Kidney (tissue), 22 donors: ENCODE measurements at places on chromosomes 1 and 21. TPM values are rescaled to one million over a fixed set of nuclear protein-coding genes. Genes with fewer than 3 reads are reported as not detected.

SPRR2D gene
- not detected for total RNA-seq

FMO5 gene
- total RNA-seq = 9.5 TPM

AMY1A gene
- total RNA-seq = not detected

TENT5C gene
- total RNA-seq = 22.2 TPM

ZNF648 gene
- total RNA-seq = not detected

SYT6 gene
- 0.06 TPM for total RNA-seq

RXFP4 gene
- not detected for total RNA-seq

TSTD1 gene
- total RNA-seq = 74.5 TPM

FCER1G gene
- total RNA-seq = 43.4 TPM

VPS72 gene
- total RNA-seq = 52.6 TPM

FNDC10 gene
- 2.6 TPM for total RNA-seq

IL12RB2 gene
- total RNA-seq = 1.5 TPM

- DNase-seq = peak; percentile 77
Measured at GRCh38 chr1:109649491-109649914, 6.4 kb upstream of the GSTM4 start.

- DNase-seq = no peak
Measured at GRCh38 chr21:45634511-45635183, 8.9 kb upstream of the PCBP3 start.

GRCh38 chr1:70546726-70547125 lies 135.7 kb downstream of the CTH start:
- DNase-seq = no peak

DNA sequence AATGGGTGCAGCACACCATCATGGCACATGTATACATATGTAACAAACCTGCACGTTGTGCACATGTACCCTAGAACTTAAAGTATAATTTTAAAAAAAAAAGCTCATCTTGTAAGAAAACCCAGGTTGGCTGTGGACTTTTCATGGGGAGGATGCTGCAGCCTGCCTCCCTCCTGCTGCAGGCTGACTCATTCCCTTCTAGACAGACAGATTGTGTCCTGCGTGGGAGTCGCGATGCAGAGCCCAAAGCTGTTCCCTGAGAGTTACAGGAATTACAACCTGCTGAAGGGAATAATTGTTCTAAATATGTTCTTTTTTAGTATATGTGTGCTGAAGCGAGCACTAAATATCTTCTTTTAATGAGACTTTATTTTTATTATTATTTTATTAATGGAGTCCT lies 93.2 kb downstream of the TBX19 start:
- DNase-seq = no peak

DNA sequence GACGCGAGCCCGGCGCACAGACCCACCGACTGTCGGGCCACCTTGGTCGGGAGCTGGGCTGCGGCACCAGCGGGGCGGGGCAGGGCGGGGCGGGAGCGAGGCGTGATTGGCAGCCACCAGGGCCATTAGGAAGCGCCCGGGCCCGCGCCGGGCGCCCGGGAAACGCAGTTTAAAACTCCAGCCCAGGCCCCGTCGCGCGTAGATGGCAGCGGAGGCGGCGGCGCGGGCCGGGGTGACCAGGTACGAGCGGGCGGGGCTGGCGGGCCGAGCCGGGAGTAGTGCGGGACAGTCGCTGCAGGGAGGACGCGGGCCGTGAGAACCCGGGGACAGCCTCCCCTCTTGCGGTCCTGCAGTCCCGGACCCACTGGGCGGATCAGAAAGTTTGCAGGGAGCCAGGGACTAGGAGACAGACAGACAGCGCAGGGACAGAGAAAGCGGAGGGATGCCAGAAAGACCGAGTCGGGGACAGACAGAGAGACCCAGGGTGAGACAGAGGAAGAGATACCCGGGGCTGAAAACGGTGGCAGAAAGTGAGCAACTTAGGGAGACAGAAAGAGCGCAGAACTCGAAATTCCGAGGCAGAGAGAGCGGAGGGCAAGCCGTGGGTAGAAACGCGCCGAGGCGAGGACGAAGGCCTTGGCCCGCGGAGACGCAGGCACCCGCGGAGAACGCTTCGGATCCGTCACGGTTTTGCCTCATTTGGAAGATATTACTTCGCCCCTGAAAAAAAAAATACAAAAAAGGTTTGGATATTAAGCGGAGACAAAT lies at the start of gene DMBX1:
TSS of gene DMBX1 (plus strand) at position 199 of the 768 bp plus-strand sequence. CDS start 17,175 bp downstream, outside the sequence.
- DNase-seq = no peak

- DNase-seq = peak; percentile 43
Measured at GRCh38 chr21:42513985-42514882, 582 bp downstream of the SLC37A1 start.

DNA sequence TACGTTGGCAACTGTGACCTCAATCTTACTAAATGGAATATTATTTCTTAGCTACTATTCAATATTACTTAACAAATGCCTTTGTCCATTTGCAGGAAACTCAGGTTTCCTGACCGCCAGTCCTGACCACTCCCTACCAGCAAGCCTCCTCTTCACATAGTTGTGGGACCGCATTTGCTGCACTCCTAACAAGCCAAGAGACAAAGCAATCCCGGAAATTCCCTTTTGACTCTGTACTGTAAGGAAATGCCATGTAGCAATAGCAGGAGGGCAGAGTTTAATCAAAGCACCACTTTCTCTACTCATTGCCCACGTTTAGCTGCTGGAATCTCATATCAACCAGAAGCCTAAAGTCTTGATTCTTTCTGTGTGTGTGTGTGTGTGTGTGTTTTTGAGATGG lies 28.1 kb upstream of the ACBD6 start:
- peak; percentile 42 for DNase-seq

- DNase-seq = peak; percentile 69
Measured at GRCh38 chr21:32328595-32328994, 29.9 kb downstream of the MRAP start.

GRCh38 chr1:212858461-212859265 lies 588 bp downstream of the FLVCR1 start:
- peak; percentile 67 for DNase-seq

GRCh38 chr1:86750076-86750475 lies 45.7 kb downstream of the SH3GLB1 start:
- no peak for DNase-seq

GRCh38 chr1:2800664-2801045 lies 838 bp downstream of the TTC34 start:
- DNase-seq = no peak

GRCh38 chr21:45580181-45580575 lies 37.9 kb upstream of the SLC19A1 start:
- DNase-seq = no peak

- DNase-seq = no peak
Measured at GRCh38 chr1:179781962-179782361, 38.9 kb downstream of the FAM163A start.

GRCh38 chr1:24490101-24490781 lies 12.4 kb upstream of the RCAN3 start:
- DNase-seq = no peak

GRCh38 chr1:160097151-160097910 lies 1.1 kb downstream of the IGSF8 start:
- DNase-seq = peak; percentile 54

DNA sequence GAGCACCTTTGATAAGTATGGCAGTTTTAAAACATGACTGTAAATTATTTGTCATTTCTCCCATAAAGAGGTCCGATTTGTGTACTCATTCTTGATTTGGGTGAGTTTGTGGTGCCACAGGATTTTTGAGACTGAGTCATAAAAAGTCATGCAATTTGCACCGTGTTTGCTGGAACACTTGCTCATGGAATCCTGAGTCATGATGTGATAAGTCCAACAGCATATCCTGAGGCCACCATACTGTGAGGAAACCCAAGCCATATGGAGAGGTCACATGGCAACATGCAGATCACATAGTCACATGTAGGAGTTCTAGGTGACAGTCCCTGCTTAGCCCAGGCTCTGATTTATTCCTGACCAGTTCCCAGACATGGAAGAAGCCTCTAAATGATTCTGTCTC lies 40.8 kb upstream of the PRRX1 start:
- no peak for DNase-seq

DNA sequence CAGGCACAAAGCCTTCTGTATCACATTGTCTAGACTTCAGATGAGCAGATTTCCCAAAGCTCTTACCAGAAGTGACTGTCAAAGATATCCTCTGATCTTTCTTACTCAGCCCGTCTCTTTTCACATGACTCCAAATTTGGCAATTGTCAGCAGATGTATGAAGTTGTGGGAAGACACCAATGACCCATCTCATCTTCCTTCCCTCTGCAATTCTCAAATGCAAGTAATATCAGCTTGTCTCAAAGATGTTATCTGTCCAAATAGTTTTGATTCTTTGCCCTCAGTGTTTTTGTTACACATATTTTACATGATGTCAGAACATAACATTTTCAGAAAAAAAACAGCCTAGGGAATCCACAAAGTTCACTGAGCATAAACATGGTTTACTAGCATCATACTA lies 45.1 kb upstream of the RGS2 start:
- DNase-seq = no peak

DNA sequence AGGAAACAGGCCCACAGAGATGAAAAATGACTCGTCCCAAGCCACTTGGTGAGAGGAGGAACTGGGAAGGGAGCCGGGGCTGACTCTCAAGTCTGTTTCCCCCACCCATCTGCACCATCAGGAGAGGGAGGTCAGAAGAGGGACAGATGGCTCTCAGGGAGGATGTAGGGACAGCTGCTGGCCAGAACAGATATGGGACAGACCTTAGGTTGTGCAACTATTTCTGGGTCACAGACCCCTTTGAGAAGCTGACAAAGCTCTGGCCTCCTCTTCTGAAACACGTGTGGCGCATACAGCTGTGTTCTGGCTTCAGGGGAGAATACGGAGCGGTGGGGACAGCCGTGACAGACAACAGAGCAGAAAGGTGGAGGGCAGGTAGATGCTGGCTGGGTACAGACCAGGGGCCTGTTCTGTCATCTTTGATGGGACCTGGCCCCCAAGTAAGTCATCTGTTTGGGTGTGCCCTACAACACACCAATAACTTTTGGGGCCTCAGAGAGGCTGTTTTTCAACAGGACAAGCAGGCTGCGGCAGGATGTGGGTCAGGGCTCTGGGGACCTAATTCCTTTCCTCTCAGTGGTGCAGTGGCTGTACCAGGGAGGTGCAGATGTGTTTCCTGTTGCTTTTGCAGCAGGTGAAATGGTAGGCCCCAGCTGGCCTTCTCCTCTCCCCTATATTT lies 7.3 kb downstream of the SH3BGRL3 start:
- peak; percentile 72 for DNase-seq
